ENCODE measurements at places on chromosomes 5 and 9.

- no peak for DNase-seq
These were observed 3.3 kb downstream of the PSAT1 start for GRCh38 chr9:78300209-78300608.

- DNase-seq: no peak
These were observed 48.0 kb upstream of the DMRT3 start for GRCh38 chr9:928363-929042.

- DNase-seq: no peak
These were observed 64.1 kb downstream of the SLCO4C1 start for GRCh38 chr5:102231693-102232619.

DNA sequence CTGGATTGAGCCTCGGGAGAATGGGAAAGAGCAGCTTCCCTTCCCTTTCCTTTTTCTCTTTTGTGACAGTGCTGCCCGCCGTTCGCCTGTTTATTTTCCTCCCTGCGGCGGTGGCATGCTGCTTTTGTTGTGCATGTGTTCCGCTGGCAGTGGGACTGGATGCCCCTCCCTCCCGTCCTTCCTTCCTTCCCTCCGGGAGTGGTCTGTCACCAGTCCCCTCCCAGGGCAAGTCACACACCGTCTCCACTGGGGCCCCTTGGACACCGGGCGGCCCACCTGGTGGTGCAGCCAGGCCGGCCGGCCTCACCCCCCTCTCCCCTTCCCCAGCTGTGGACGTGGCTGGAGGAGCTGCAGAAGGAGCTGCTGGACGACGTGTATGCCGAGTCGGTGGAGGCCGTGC, 214.7 kb downstream of the TRIO start:
- DNase-seq: no peak

GRCh38 chr5:169390265-169390664, 89.3 kb upstream of the SLIT3 start:
- DNase-seq: no peak

- DNase-seq: no peak
These were observed 21.4 kb downstream of the GLRA1 start for GRCh38 chr5:151903243-151903653.

DNA sequence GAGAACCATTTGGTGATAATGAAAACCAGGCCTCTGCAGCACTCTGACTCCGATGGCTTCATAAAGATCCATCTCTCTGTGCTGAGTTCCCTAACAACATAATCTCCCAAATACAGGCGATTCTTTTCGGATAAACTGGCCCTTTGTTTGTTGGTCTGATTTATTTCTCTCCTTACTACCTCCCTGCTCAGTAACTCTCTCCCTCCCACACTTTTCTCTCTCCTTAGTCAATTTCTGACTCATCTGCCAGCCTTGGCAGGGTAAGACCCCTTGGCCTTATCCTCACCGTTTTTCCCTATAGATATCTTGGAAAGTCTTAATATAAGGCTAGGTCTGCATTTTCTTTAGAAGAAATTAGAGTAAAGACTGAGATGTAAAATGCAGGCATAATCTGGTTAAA, 128.7 kb downstream of the BRINP1 start:
- DNase-seq: no peak

DNA sequence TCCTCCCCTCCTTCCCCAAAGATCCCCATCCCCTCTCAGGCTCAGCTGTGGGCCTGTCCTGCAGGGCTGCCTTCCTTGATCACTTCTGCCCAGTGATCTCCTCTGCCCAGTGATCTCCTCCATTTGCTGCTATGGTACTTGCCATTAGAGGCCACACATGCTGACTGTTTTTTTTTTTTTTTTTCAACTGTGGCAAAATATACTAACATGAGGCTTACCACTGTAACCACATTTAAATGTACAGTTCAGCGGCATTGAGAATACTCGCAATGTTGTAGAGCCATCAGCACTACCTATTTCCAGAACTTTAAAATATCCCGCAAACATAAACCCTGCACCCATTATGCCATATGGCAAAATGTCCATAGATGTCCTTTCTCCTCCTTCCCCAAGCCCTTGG, 61.7 kb upstream of the EPB41L4B start:
- no peak for DNase-seq

Measured in activated CD4-positive, alpha-beta T cell treated with anti-CD3 and anti-CD28 coated beads, Interleukin-2, amount 50 U/mL, for 24 hours (primary cell).